ENCODE measurements at places on chromosomes 11 and 22. TPM values are rescaled to one million over a fixed set of nuclear protein-coding genes. Genes with fewer than 3 reads are reported as not detected.

Gene RTN4RL2
- total RNA-seq = not detected

Gene SAA4
- total RNA-seq = 7.5 TPM

Gene OR6A2
- not detected for total RNA-seq

GRCh38 chr11:111986589-111986988, 38.6 kb upstream of the DLAT start:
- DNase-seq = no peak

- DNase-seq = no peak
Measured at GRCh38 chr11:1939006-1939625, 8.0 kb upstream of the MRPL23 start.

- DNase-seq = no peak
Measured at GRCh38 chr22:43853328-43853931, 8.9 kb downstream of the SULT4A1 start.

DNA sequence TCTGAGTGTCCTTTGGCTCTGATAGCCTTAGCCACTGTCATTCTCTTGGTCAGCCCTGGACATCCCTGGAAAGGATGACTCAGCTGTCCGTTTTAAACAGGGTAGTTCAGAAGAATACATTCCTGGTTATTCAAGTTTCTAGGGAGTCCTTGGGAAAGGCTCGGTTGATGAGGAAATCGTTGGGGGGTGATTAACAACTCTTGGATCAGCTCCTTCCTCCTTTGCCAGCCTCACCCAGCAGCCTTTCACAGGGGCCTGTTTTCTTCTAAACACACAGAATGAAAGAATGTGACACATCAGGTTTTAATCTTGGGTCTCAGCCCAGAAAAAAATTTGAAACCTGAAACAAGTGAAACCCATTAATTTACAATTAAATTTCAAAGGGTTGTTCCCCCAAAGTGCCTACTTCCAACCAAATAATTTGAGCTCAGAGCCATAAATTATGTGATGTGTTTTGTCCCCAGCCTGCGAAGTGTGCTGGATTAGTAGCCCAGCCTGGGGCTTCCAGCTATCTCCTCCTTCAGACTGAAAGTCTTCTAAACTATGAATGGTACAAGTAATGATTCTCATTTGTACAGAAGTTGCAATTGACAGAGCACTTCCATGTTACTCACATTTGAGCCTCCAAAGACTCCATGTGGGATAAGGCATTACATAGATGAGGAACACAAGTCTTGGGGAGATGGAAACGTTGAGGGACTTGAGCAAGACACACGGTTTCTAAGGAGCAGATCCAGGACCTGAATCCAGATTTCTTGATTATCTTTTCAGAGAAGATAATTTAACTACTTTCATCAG, 19.3 kb upstream of the MRGPRX2 start:
- peak; percentile 90 for DNase-seq

DNA sequence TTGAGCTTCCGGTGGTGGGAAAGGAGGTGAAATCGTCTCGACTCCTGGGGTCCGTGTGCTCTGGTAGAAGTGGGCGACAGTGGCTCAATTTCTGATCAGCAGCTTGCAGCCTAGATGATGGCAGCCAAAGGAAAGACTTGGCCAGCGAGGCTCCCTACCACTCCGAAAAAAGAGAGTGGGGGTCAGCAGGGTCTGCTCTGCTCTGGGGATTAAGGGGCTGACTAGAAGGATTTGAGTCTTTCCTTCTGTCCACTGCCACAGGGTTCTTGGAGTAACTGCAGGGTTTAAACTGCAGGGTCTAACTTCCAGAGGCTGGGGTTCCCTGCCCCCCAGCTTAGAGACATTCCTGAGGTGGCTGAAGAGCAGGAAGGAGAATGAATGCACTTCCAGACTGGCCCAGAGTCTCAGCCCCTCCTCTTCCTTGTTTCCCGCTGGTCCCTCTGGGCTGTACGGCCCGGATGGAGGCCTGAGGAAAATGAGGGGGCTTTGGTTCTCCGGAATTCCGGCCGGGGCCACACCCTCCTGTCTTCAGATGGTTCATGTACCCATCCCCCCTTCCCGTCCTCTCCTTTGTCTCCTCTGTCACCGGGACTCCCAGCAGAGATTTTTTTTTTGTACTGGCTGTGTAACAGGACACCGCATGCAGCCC, 907 bp downstream of the SERPINH1 start:
- no peak for DNase-seq

All from renal cortical epithelial cell (primary cell).